ENCODE measurements at places on chromosomes 11 and 22.

- no peak for DNase-seq
Observed at GRCh38 chr11:123302751-123303195, 107.7 kb upstream of the CLMP start.

DNA sequence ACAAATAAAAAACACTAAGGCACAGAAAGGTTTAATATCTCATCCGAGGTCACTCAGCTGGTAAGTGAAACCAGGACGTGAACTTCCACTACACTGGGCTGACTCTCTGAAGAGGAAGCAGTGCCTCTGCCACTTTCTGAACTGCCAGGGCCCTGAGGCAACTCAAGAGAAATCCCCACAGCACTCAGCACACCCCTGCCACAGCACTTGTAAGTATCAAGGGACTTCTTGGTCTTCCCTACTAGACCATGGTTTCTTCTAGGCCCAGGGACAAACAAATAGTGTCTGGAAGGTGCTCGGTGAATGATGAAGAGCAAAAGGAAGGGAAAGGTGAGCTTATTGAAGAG lies 49.7 kb downstream of the RPL27A start:
- no peak for DNase-seq

DNA sequence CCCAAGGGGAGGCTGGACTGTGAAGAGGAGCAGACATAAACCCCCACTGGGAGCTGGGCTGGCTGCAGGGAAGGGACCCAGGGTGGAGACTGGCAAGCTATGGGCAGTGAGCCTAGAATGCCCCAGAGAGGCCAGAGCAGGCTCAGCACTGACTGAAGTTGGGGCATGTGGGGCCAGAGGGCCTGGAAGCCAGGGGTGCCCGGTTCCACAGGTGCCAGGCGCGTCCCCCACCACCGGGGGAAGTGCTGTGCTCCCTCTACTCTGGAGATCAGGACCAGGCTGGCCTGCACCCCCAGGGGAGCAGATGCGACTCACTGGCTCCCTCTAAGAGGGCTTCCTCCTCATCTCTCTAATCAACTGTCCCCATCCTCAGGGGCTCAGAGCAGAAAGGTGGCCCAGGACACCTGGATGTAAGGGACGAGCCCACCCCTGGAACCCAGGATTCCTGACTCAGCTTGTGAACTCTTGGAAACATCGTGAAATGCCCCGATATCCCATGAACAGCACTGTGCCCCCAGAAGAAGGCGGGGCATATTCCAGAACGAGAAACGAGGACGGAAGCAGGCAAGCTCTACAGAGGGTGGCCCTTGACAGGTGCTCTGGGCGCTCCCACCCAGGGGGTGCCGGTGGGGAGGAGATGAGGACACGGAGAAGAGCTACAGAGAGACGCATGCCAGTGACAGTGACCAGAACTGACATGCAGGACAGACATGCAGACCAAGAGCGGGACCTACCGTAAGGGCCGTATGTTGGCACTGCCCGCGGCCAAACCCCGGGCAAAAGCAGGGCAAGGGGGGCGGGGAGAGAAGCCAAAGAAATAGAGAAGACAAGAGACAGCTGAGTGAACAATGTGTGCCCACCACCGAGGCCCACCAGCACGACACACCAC lies 20.4 kb downstream of the MAFF start:
- no peak for DNase-seq

DNA sequence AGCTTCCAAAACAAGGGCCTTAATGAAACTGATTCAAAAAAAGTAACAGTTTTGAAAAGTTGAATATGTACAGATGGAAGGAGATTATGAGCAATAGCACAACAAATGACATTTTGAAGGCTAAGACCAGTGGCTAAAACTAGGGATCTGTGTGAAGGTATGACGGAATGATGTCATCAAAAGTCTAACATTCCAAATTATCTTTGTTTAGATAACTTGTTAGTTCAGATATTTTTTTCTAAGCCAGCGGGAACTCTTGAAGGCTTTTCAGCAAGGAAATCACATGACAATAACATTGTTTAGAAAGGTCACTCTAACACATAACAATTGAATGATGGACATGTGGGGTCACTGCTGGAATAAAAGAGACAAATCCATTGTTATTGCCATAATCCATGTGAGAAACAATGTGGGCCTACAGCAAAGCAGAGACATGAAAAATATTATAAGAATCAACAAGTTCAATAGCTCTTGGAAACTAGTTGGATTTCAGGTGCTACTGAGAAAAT lies 260.5 kb downstream of the CASP12 start:
- DNase-seq: no peak

DNA sequence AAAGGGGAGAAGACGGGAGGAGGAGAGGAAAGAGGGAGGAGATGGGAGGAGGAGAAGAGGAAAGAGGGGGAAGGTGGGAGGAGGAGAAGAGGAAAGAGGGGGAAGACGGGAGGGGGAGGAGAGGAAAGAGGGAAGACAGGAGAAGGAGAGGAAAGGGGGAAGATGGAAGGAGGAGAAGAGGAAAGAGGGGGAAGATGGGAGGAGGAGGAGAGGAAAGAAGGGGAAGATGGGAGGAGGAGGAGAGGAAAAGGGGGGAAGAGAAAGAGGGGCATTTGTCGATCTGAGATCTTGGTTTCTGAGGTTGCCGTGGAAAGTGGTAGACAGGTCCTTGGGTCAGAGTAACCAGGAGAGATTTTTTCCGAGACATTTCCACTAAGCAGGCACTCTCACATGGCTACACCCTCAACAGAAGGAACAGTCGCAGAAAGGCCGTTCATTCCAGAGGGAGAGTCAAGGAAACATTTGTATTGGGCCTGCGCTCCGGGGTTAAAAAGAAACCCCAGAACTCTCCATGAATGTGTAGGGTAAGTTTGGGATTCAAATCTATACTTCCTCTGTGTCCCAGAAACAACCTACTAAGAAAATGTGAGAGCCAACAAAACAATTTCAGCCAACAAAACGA lies 39.8 kb upstream of the CARS1 start:
- no peak for DNase-seq

DNA sequence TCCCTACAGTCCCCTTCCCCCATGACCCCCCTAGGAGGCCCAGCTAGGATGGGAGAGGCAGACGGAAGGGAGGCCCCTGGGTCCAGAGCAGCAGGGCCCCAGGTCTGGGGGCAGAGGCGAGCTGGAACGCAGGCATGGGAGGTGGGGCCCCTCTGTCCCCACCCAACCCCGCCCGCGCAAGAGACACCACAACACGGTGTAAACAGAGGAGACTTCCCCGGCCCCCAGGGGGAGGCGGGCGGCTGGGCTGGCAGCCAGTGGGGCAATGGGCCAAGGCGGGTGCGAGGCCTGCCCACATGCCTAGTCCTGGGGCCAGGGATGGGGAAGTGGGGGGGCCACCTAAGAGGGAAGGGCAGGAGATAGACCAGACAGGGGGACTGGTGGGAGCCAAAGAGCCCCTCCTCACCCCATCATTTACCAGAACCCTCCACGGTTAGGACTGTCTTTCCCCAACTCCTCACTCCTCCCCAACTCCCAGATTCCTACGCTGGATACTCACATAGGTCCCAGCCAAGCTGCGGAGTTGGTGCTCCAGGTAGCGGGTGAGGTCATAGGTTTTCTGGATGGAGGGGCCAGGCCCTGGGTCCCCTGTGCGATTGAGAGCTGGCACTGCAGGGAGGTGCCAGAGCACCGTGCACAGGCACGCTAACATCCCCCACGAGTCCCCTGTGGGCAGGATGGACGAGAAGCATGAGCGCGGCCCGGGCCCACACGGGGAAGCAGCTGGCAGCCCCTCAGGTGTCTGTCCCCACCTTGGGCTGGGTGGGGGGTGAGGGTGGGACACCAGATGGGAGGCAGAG lies 6.2 kb downstream of the CLCF1 start:
- DNase-seq: peak; percentile 42

- no peak for DNase-seq
Observed at GRCh38 chr11:75371949-75372876, 20.8 kb upstream of the ARRB1 start.

- DNase-seq: no peak
Observed at GRCh38 chr22:26452236-26453016, 23.4 kb downstream of the ASPHD2 start.

DNA sequence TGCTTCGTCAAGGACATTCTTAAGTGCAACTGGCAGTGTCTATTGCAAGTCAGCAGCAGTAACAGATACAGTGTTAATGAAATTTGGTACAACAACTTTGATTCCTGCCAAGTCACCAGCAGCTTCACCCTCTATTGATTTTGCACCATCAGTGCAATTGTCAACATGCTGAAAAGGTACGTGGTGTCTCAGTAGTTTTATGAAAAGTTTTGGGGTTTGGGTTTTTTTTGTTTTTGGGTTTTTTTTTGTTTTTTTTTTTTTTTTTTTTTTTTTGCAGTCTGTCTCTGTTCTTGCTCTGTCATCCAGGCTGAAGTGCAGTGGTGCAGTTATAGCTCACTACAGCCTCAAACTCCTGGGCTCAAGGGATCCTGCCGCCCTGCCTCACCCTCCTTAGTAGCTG lies 19.1 kb upstream of the GRIK4 start:
- no peak for DNase-seq

DNA sequence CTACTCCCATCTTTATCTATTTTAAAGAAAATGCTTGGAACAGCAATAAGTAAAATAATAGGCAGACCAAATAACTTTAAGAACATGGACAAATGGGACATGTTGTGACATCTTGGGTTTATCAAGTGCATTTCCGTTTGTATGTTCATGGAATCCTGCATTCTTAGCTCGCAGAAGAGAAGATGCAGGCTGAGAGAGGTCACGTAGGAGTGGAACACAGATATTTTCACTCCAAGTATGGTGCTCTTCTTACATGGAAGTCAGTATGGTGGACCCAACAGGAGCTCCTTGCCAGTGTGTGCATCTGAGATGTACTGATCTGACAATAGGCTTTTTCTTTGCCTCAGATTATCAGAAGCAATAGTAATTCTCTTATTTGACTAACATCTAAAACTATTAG lies 1.7 kb downstream of the E2F8 start:
- DNase-seq: peak; percentile 38

- DNase-seq: peak; percentile 13
Observed at GRCh38 chr11:47641600-47642098, 710 bp downstream of the MTCH2 start.

DNA sequence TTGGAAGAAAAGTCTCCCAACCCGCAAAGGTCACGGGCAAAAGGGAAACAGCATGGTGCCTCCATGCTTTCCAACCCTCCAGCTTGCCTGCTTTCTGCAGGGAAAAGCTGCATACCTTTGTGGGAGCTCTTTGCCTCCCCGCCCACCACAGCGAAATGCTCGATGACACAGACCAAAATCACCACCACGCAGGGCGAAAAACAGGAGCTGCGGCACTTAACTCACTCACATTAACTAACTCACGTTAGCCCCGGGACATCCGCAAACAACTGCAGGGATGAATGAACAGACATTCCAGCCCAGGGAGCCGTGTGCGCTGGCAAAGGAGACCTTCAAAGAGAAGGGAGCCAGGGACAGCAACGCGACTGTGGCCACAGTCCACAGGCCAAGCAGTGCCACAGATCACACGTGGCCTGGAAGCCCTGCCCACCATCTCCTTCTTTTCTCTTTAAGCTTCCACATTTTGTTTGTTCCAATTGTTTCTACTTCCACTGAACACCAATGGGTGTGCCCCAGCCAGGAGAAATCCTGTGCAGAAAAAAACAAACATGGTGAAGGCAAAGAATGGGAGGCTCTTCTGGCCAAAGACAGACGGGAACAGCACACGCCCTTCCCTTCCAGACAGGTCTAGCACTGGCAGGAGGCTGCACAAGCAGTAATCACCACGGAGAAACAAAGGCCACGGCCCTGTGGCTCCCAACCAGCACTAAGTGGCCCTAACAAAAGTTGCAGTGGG lies 39.3 kb downstream of the DUSP8 start:
- DNase-seq: no peak

GRCh38 chr11:115347106-115347505 lies 157.1 kb downstream of the CADM1 start:
- DNase-seq: no peak

GRCh38 chr11:64208086-64208795 lies 1.7 kb downstream of the FERMT3 start:
- DNase-seq: no peak

DNA sequence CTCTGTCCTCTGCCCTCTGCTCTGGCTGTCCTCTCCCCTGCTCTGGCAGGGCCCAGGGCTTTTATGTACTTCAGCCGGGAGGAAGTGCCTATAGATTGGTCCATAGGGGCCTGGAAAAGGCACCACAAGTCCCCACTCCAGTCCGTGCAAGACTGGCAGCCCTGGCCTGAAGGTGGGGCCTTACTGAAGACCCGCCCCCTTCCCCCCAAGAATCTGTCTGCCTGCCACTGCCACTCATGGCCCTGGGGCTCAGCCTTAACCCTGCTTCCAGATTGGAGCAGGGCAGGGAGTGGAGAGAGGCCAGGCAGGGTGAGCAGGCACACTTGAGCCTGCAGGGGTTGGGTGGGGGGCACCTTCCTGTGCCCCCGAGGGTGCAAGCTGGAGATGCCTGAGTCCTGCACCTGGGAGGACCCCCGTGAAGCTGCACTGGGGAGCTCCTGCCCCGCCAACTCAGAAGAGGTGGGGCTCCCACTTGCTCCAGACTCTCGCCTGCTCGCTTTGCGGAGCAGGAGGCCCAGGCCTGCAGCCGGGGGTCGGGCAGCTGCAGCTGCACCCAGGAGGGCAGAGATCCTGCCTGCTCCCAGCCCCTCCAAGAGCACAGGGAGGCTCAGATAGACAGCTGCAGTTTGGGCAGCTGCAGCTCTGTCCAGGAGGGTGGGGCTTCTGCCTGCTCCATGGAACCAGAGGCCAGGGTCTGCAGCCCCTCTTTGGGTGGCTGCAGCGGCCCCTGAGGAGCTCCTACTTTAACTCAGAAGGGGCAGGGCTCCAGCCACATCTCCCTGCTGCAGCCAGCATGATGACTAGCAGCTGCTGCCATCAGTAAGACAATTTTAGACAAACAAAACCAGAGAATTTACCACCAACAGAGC lies 51.0 kb upstream of the SC5D start:
- no peak for DNase-seq

DNA sequence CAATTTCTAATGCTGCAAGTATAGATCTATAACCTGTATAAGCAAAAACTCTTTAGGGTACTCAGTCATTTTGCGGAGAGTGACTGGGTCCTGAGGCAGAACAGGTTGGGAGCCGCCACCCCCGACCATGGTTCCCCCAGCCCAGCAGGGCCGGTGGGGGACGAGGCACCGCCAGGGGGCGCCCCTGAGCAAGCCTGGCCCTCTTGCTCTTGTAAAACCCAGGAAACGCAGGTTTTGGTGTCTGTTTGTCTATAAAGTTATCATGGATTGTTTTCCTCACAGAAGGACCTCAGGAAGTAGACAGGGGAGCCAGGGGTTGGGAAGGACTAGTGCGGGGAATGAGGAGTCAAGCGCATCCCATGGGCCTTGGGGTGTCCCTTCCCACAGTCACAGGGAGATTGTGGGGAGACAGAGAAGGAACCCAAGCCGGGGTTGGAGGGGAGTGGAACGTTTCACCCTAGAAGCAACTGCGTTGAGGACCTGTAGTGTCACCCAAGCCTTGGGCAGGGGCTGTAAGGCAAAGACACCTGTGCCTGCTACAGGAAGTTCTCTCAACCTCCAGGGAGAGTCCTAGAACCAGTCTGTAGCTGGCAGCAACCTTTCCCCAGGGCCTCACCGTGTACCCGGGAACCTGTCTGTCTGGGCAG lies 26.4 kb downstream of the KCTD17 start:
- peak; percentile 54 for DNase-seq
